Stimulated activated CD4-positive, alpha-beta T cell treated with anti-CD3 and anti-CD28 coated beads, TNF-alpha, amount 100 ng/mL, for 4 hours (primary cell): ENCODE measurements at places on chromosomes 2 and 18.

DNA sequence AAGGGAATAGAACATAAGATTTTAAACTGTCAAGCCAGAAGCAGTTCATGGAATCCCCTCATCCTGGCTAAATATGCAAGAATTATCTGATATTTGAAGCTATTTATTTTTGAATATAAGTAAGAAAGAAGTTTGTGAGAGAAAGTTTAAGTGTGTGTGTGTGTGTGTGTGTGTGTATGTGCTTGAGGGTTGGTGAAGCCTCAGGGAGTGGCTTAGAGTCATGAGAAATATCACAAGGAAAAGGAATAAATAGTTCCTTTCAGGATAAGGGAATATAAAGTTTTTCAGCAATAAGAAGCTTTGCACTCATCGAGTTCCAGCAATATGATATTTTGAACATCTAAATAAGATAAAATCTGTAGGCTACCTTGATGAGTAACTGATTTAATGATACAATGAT, 359.6 kb downstream of the MEIS1 start:
- DNase-seq, result no peak

DNA sequence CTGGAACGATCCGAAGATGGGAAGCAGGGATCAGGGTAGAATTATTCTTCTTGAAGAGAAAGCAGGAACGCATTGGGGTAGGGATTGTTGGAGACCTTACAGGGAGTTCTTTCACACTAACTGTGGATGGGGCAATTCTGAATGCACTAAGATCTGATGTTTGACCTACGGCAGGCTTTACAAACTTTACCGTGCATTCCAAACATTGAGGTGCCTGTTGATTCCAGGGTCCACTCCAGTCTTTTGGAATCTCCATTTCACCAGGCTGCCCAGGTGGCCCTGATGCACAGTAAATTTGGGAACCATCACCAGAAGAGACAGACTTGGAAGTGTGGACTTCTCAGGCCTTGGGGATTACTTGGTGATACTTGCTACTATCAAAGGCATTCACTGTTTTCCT, 76.9 kb downstream of the RFTN2 start:
- DNase-seq, result no peak

- DNase-seq, result no peak
Measured at GRCh38 chr18:67581178-67581577, 64.7 kb upstream of the DSEL start.

DNA sequence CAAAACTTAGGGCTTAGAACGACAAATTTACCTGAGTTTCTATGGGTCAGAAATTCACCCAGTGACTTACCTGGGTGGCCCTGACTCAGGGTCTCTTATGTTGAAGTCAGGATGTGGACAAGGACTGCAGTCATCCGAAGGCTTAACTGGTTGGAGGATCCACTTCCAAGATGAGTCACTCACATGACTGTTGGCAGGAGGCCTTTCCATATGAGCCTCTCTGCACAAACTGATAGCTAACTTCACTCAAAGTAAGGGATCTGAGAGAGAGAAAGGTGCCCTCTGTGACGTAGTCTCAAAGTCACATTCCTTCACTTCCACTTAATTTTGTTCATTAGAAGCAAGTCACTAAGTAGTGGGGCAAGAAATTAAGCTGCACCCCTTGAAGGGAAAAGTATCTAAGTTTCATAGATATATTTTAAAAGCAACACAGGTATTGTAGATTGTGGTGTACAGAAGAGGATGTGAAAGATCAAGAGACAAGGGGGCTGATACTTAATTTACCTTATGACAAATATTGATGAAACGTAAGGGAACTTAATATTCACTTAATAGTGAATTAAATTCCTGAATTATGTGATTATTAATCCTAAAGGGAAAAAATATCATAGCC, 48.4 kb downstream of the TANK start:
- no peak for DNase-seq

GRCh38 chr18:6711467-6711866, 18.0 kb upstream of the ARHGAP28 start:
- DNase-seq, result no peak

DNA sequence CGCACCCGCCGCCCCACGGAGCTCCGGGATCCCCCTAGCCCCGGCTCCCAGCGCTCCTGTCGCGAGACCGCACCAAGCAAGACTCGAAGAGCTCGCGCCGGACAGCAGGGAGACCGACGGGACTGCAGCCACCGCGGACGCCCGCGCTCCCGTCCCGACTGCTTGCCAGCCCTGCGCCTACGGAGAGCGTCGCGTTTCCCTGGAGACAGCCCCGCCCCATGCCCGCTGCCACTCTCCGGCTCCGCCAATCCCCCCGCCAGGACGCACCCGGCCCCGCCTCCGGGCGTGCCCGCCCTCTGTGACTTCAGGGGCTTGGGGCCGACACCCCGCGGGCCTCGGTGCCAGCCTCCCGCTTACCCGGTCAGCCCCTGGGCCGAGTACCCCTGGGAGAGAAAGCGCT, at the start of gene ANKMY1:
Gene ANKMY1, minus strand, starts transcription at position 181 of the 400 bp plus-strand sequence. CDS start 653 bp downstream, outside the sequence.
- no peak for DNase-seq

DNA sequence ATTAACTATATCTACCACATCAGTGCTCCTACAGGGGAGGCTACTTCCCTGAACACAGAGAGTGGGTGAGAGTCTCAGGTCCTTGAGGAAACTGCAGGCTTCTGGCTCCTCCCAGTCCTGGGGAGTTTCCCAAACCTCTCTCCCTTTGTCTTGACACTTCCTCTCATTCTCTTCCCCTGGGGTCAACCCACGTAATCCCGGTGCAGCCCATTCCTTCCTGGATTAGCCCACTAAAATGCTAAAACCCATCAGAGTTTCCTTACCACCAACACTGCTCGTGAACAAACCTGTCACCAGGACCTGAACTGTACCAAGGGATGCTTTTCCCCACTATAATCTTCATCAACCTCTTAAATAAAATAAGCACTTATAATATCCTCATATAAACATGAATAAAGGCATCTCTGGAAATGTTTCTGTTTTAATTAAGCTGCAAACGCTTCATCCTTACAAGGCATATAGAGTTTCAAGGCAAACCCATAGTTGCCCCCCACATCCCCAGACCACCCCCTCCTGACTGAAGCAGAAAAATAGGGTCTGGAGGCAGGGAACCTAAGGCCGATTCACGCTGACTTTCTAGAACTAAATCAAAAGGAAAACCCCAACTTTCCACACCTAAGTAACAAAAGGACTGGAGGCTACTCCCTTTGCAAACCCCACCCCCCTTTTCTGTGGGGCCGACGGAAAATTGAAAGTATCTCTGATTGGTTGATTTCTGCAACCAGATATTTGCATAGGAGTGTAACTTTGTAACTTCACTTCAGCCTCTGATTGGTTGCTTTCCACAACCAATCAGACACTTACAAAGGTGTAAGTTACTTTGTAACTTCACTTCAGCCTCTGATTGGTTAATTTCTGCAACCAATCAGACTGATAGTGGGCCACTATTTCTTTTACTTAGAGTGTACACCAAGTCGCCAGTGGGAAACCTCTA, 19.0 kb downstream of the TMSB10 start:
- DNase-seq, result no peak

GRCh38 chr2:141439524-141439923, 691.3 kb downstream of the LRP1B start:
- DNase-seq, result no peak

- no peak for DNase-seq
Measured at GRCh38 chr18:59085126-59085794, 54.4 kb upstream of the SEC11C start.

GRCh38 chr2:240437861-240438809, 2.7 kb downstream of the GPC1 start:
- DNase-seq, result peak; percentile 41

- DNase-seq, result no peak
Measured at GRCh38 chr2:53173091-53173490, 594.5 kb upstream of the CHAC2 start.

- no peak for DNase-seq
Measured at GRCh38 chr2:134098321-134098720, 155.6 kb upstream of the MGAT5 start.

DNA sequence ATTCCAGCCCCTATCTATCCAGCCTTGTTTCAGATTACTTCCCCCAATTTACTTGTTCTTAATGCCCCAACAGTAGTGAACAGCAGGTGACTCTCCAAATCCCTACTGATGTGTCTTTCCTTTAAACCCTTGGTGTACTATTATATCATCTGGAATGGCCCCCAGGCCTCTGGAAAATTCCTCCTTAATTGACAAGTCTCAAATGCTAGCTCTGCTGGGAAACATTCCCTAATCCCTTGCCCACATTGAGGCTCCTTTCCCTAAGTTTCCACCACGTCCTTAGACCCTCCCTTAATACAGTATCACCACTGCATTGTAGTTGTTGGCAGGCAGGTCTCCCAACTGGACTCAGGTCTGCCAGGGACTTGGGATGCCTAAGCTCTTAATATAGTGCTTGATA, 41.0 kb downstream of the MYO3B start:
- no peak for DNase-seq

GRCh38 chr18:13513021-13513420, 213.3 kb downstream of the FAM210A start:
- DNase-seq, result no peak

DNA sequence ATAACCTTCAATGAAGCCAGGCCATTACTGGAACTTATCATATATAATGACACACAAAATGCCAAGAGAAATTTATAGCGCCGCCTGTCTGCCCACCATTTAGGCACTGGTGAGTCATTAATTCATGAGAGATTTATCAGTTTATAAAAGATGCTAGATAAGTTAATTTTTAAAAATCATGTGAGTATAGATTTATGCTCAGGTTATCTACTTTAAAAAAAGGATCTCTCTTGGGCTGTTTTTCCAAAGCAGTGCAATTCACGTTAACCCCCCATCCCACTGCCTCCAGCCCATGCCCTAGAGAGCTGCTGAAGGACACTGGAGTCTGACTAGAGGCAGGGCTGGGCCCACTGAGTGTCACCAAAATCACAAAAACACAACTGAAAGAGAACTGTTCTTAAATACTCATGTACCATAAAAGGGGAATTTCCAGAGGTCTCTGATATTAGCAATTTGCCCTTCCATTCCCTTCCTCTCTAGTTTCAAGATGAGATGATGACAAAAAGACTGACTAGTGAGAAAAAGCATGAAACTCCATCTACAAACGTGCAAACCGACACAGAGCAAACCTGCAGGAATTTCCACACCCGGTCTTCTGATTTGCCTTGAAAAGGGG, 160.8 kb downstream of the BCL2 start:
- DNase-seq, result no peak

GRCh38 chr18:49018554-49019445, 68.0 kb upstream of the SMAD7 start:
- no peak for DNase-seq

- no peak for DNase-seq
Measured at GRCh38 chr2:32977228-32977758, 30.5 kb downstream of the LTBP1 start.

- no peak for DNase-seq
Measured at GRCh38 chr2:98313492-98314250, 32.6 kb upstream of the CNGA3 start.

DNA sequence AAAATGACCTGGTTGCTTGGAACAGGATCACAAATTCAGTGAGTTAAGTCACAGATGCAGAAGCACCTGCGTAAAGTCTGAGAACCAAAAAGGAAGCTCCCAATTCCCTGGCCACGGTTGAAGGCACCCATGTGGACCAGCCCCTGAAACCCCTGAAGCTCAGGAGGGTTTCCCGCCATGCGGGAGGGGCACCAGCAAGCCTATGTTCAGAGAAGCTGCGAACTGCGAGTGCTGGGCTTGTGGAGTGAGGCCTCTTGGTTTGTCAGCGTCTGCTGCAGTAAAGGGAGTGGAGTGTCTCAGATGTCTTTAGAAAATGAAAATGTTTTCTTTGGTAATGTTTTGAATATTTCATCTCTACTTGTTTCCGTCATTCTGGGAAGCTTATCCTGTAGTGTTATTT, 16.1 kb upstream of the ACKR3 start:
- DNase-seq, result no peak

DNA sequence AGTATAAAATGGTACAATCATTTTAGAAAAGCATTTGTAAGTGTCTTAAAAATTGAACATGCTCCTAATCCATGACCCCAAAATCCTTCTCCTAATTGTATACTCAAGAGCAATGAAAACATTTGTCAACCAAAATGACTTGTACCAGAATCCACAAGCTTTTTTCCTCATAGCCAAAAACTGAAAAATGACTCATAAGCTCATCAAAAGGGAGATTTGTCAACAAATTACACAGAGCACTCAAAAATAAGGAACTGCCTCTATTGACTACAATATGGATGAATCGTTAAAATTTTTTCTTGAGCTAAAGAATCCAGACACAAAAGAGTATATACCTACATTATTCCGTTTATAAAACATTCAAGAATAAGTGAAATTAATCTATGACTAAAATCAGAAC, 544.8 kb downstream of the ARHGAP15 start:
- DNase-seq, result no peak

GRCh38 chr2:134301099-134301927, 47.4 kb downstream of the MGAT5 start:
- DNase-seq, result no peak

DNA sequence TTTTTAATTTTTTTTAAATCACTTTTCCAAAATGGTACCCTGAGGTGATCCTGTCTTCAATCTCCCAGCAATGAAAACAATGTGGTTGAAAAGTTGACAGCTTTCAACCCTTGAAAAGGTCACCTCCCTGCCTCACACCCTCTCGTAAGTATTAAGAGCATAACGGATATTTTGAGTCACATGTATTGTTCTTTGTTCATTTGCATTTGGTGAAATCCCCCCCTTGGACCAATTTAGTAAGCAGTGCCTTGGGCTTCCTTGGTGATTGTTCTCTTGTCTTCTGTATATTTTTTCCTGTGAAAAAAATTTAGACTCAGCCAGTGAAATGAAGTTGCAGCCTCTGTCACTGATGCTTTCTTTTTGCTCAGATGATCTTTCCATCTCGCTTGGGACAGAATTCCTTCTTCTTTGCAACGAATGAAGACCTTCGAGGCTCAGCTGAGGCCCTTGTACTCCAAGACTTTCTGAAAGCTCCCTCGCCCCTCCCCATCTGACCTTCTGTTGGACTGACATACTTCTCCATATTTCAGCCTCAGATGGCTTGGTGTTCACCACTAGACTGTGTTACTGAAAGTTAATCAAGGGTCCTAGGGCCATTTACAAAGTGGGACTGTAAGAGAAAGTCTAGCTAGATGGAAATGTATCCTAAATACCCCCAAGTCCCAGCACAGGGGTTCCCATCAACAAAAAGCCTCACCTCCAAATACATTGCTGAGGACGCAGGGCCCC, 158.4 kb downstream of the BCL2 start:
- no peak for DNase-seq

- no peak for DNase-seq
Measured at GRCh38 chr2:229265727-229266126, 5.4 kb downstream of the PID1 start.

DNA sequence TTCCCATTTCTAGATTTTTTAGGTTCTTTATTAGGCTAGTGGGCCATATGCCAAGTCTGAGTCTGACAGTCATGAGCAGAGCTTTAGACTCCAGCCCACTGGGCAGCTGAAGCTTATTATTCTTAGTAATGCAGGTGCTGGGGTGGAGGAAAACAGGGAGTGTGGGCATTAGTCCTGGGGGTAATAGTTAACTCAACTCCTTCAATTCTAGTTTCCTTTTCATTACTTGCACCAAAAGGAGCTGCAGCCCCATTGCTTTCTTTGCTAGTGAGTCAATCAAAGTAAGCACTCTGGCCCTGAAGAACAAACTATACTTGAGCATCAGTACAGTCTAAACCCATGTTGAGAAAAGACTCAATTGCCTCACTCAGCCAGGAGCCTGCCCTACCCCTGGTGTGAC, 35.5 kb downstream of the ICOS start:
- no peak for DNase-seq
